ENCODE measurements at places on chromosomes 12 and 14.

GRCh38 chr12:103883908-103884307, 42.9 kb upstream of the NT5DC3 start:
- no peak for DNase-seq

DNA sequence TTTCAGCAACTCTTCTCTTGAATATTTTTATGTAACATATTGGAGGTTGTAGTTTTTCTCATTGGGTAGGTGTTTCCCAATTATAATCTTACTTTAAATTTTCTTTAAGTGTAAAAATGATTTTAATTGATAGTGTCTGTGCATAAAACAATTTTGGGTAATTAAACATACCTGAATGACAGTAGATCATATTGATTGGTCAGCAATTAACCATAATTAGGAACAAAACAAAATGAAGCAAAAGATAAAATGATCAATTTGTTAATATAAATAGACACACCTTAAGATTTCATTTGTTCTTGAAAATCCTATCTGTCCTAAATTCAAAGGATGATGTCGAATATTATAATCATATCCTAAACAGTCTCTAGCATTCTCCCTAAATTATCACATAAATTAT, 468.3 kb downstream of the PDZRN4 start:
- no peak for DNase-seq

GRCh38 chr12:34335819-34336262, 313.5 kb downstream of the ALG10 start:
- no peak for DNase-seq

DNA sequence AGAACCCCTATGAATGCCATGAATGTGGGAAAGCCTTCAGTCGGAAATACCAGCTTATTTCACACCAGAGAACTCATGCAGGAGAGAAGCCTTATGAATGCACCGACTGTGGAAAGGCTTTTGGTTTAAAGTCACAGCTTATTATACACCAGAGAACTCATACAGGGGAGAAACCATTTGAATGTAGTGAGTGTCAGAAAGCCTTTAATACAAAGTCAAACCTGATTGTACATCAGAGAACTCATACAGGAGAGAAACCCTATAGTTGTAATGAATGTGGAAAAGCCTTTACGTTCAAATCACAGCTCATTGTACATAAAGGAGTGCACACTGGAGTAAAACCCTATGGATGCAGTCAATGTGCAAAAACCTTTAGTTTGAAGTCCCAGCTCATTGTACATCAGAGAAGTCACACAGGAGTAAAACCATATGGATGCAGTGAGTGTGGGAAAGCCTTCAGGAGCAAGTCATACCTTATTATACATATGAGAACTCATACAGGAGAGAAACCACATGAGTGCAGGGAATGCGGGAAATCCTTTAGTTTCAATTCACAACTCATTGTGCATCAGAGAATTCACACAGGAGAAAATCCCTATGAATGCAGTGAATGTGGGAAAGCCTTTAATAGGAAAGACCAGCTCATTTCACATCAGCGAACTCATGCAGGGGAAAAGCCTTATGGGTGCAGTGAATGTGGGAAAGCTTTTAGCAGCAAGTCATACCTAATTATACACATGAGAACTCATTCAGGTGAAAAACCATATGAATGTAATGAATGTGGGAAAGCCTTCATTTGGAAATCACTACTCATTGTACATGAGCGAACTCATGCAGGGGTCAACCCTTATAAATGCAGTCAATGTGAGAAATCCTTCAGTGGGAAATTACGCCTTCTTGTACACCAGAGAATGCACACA, 22.3 kb downstream of the ZNF268 start:
- no peak for DNase-seq

DNA sequence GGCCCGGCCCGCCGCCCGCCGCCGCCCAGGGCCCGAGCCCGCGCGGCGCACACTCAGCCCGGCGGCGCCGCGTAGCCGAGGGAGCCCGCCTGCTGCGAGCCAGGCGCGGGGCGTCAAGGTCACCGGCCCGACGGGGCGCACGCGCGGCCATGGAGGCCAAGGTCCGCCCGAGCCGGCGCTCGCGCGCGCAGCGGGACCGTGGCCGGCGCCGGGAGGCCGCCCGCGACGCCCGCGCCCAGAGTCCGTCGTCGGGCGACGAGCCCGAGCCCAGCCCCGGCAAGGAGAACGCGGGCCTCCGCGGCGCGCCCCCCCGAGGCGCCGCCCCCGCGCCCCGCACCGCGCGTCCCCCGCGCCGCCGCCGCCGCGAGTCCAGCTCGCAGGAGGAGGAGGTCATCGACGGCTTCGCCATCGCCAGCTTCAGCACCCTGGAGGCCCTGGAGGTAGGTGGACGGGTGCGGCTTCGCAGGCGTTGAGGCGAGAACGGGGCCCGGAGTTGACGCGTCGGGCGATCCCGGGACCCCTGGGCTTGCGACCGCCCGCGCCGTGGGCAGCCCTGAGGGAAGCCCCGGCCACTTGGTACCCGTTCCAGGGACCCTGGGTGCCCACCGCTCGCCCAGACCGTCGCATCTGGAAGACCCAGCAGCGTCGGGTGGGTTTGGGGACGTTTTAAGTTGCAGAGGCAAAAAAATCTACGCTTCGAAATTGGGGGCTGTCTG, 629 bp downstream of the FBRSL1 start:
- no peak for DNase-seq

DNA sequence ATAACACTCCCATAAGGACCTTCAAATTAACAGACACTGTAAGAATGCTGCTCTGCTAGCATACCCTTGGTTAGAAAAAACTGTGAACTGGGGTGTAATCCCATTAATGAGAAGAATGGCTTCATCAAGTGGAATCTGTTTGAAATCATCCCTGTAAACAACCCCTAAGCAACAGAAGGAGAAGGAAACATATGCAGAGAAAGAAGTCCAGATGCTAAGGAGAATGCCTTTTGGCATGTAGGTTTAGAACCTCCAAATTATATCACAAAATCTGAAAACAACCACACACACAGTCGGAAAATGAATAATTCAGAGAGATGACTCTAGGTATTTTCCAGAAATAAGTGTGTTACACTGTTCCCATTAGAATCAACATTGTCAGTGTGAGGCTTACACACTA, 140.2 kb downstream of the NUAK1 start:
- DNase-seq: no peak

GRCh38 chr14:72201645-72202044, 269.4 kb downstream of the RGS6 start:
- DNase-seq: no peak

DNA sequence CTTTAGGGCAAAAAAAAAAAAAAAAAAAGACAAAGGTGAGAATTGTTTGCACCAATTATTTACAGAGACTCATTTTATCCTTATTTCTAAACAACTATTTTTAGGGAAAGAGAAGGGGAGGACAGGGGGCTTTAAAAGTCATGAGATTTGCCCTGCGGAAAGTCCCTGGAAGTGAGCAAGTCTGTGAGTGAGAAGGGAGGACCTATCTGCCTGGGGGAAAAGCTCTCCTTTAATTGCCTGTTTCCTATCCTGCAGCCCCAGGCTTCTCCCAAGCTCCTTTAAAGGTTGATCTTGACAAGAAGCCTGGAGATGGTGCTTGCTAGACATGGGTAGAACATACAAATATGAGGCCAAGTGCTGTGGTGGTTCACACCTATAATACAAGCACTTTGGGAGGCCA, 8.3 kb upstream of the CHST11 start:
- no peak for DNase-seq

- DNase-seq: no peak
Observed at GRCh38 chr14:22593601-22594000, 4.5 kb upstream of the ABHD4 start.

GRCh38 chr12:100799770-100800169, 5.2 kb downstream of the ANO4 start:
- DNase-seq: no peak

DNA sequence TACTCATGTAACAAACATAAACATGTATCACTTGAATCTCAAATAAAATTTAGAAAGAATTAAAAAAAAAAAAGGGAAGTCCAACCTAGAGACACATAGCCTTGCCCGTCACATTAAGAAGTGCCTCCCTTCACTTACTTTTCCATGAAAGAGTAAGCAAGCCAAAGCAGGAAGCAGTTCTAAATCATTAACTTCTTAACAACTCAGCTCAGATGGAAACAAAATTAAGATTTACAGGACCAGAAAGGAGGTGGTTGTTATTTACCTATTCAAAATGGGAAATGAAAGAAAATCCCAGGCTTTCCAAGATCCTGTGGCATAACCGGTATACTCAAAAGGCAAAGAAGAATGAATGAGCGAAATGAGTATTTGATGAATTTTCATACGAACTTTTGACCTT, 258.6 kb upstream of the DCN start:
- no peak for DNase-seq

- DNase-seq: no peak
Observed at GRCh38 chr12:5258498-5258897, 173.4 kb upstream of the NTF3 start.

GRCh38 chr14:56905282-56905681, 95.0 kb upstream of the OTX2 start:
- DNase-seq: no peak

- DNase-seq: peak; percentile 12
Observed at GRCh38 chr12:27821259-27821973, 41.4 kb upstream of the MANSC4 start.

- DNase-seq: peak; percentile 45
Observed at GRCh38 chr14:91059576-91060350, 678 bp downstream of the RPS6KA5 start.

All from stimulated activated naive CD4-positive, alpha-beta T cell (primary cell).